ENCODE measurements at places on chromosomes 4 and X.

DNA sequence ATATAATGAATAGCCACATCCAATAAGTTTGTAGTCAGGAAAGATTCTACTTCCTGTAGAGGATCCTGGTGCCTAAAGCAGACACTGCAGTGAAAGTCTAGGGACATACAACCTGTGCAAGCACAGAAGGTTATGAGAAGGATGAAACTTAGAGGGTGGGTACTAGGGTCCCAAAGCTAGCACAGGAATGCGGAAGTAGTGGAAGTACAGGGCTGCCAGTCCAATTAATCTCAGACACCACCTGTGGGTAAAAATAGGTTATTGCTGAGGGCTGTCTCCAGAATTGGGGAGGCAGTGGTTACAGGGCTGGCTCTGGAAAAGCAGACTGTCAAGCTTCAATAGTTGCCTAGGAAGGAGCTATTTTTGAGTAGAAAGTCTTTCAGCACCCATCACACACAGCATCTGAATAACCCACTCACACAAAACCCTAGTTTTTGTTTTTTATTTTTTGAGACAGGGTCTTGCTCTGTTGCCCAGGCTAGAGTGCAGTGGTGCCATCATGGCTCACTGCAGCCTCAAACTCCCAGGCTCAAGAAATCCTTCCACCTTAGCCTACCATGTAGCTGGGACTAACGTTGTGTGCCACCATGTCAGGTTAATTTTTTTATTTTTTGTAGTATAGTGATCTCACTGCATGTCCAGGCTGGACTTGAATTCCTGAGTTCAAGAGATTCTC is 50.8 kb upstream of the ELF2 start:
- DNase-seq = no peak

- DNase-seq = no peak
Measured at GRCh38 chr4:34939073-34939472, 1305.2 kb downstream of the ARAP2 start.

GRCh38 chrX:23317799-23318724 is 16.6 kb upstream of the PTCHD1 start:
- no peak for DNase-seq

DNA sequence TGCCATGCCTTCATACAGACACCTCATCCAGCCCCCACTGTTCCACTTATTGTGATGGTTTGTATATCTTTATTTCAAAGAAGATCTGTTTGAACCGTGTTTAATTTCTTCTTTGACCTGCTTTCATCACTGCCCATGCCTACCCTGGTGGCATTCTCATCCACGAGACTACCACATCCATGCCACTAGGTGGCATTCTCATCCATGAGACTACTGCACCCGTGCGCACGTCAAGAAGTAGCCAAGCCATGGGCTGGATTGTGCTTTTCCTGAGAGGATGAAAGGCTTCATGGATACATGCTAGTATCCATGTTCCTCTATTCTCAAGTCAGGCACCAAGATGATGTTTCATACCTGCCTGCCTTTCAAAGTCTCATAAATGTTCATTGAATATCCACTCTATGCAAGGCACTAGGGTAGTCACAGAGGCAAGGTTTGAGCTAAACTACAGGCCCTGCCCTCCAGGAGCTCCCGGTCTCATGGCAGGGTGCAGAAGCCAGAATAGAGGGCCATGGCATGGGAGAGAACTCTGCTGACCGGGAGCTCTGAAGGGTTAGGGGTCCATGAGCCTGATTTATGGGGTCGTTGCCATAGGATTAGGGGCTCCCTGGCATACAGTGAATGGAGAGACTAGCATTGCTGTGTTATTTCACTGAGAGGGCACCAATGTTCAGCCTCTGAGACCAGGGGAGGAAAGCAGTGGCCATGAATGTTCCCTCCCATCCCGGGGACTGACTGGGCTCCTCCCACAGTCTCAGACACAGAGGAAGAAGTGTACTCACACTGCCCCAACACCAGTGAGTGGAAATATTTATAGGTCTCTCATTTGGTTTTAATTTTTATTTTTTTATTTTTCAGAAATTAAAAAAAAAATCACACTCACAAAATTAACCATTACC is 24.8 kb upstream of the EOLA2 start:
- peak; percentile 30 for DNase-seq

DNA sequence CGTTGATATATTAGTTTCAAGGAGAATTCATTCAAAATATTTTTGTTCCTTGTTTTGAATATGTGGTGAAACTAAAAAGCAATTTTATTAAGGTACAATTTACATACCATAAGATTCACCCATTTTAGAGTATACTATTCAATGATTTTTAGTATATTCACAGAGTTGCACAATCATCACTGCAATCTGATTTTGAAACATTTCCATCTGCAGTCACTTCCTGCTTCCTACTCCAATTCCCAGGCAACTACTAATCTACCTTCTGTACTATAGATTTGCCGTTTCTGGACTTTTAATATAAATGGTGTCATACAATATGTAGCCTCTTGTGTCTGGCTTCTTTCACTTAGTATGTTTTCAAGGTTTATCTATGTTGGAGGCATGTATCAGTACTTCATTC is 71.3 kb downstream of the SLC9A7 start:
- DNase-seq = no peak

- no peak for DNase-seq
Measured at GRCh38 chrX:31166416-31166815, 94.6 kb upstream of the FTHL17 start.

- no peak for DNase-seq
Measured at GRCh38 chrX:137428221-137428661, 137.7 kb upstream of the ZIC3 start.

GRCh38 chr4:22686141-22686540 is 6.6 kb upstream of the GBA3 start:
- DNase-seq = no peak

GRCh38 chrX:134631426-134632346 is 26.6 kb downstream of the PLAC1 start:
- DNase-seq = peak; percentile 67

GRCh38 chr4:119105605-119106004 is 30.0 kb upstream of the MYOZ2 start:
- no peak for DNase-seq

DNA sequence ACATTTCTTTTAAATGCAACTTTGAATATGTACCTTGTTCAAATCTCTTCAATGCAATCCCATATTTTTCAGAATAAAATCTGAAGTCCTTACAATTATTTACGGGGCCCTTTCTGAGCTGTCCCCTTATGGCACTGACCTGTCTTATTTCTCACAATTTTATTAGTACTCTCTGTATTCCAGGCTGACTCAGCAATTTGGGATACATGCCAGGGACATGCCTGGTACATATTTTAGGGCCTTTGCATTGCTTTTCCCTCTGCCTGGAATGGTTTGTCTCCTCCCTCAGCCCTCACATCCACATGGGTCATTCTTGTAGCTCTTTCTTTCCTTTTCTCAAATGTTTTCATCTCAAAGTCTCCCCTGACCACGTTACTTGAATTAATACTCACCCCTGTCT is 172.2 kb upstream of the TECRL start:
- no peak for DNase-seq

- DNase-seq = no peak
Measured at GRCh38 chr4:169018406-169018805, 8.4 kb upstream of the CBR4 start.

- DNase-seq = no peak
Measured at GRCh38 chr4:40461879-40462278, 126.7 kb downstream of the CHRNA9 start.

- no peak for DNase-seq
Measured at GRCh38 chr4:66590488-66591215, 920.4 kb upstream of the EPHA5 start.

DNA sequence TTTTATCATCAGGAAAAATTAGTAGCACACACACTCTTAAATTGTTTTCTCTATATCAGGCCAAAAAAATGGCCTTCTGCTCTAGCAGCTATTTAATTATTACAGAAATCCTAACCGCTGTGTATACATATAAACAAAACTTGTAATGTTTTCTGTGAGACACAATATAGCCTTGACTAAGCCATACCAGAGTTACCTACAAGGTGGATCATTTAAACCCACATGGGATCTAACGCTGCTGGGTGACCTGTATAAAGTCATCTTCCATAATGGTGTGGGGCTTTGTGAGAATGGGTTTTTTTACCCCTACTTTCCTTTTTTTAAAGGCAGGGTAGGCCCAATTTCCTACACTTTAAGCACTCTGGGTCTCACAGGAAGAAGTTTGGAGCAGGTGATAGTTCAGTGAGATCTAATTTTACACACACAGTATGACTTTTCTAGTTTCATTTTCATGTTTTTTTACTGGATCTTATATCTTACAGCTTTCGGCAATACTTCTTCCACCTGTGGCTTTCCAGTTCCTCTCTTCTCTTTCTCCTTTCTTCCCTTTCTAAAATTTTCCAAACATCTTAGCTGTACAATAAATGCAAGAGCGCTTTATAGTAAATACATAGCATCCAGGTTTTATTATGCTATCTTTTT is 66.9 kb upstream of the MMAA start:
- no peak for DNase-seq

GRCh38 chr4:161651586-161651985 is 512.2 kb downstream of the FSTL5 start:
- peak; percentile 20 for DNase-seq

DNA sequence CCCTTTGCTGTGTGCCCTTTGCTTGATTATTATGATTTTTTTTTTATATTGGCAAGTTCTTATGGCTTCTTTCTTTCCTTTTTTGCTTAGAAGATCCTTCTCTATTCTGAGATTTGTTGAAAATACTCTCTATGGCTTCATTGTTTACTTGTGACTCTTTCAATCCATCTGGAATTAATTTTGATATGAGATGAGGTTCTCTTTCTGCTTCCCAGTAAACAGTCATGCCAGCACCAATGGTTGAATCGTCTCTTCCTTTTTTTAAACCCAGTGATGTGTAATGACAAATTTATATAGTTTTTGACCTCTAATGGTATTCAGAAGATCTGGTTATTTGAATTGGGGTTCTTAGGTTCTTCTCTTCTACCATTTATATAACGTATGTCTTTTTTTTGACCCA is 121.8 kb downstream of the ARHGAP10 start:
- DNase-seq = no peak

GRCh38 chrX:99717716-99718115 is 692.4 kb downstream of the PCDH19 start:
- DNase-seq = no peak

DNA sequence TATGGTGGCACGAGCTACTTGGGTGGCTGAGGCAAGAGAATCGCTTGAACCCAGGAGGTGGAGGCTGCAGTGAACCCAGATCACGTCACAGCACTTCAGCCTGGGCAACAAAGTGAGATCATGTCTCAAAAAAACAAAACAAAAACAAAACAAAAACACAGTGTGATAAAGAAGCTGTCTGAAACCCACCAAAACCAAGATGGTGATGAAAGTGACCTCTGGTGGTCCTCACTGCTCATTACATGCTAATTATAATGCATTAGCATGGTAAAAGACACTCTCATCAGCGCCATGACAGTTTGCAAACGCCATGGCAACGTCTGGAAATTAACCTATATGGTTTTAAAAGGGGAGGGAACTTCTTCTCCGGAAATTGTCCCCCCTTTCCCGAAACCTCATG is 29.4 kb upstream of the OPHN1 start:
- DNase-seq = peak; percentile 30

DNA sequence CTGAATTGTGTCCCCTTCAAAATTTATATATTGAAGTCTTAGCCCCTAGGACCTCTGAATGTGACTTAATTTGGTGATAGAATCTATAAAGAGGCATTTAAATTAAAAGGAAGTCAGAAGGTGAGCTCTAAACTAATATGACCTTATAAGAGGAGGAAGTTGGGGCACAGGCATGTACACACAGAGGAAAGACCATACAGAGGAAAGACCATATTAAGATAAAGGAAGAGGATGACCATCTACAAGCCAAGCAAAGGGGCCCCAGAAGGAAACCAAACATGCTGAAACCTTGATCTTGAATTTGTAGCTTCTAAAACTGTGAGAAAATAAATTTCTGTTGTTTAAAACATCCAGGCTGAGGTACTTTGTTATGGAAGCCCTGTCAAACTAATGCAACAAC is 26.9 kb upstream of the CYBB start:
- no peak for DNase-seq

DNA sequence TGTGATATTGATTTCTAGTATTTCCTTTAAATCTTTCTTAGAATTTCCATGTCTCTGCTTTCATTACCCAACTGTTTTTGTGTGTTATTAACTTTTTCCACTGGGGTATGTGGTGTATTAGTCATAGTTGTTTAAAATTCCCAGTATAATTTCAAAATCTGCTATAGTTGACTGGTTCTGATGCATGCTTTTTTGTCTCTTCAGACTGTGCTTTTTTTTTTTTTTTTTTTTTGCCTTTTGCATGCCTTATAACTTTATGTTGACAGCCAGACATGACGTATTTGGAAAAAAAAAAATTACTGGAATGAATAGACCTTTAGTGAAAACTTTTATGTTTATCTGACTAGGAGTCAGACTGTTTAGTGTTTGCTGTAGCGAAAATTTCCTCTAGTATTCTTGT is 580.4 kb downstream of the ANKRD50 start:
- DNase-seq = no peak

DNA sequence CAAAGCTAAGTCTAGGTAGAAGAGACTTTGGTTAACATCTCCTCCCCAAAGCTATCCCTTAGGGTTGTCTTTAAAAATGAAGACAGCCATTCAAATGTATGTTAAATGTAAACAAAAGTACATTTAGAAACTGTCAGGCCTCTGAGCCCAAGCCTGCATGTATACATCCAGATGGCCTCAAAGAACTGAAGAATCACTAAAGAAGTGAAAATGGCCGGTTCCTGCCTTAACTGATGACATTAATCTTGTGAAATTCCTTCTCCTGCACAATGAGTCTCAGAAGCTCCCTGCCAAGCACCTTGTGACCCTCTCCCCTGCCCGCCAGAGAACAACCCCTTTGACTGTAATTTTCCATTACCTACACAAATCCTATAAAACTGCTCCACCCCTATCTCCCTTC is 377.9 kb downstream of the FAM133A start:
- no peak for DNase-seq

All from right lung (tissue), 10 donors.